NCI-H1930 (cell line): ENCODE measurements at places on chromosomes 11 and 22.

GRCh38 chr11:70668204-70669202 lies 270.2 kb downstream of the CTTN start:
- no peak for DNase-seq

GRCh38 chr11:45704635-45705034 lies 39.2 kb upstream of the CHST1 start:
- DNase-seq = no peak

- DNase-seq = no peak
Observed at GRCh38 chr22:48054596-48054995, 1292.1 kb downstream of the TBC1D22A start.

- DNase-seq = no peak
Observed at GRCh38 chr22:44325718-44326490, 13.2 kb upstream of the SHISAL1 start.

- no peak for DNase-seq
Observed at GRCh38 chr22:31893460-31893859, 50.9 kb upstream of the YWHAH start.

GRCh38 chr22:44671742-44672141 lies 30.3 kb upstream of the PRR5 start:
- no peak for DNase-seq

DNA sequence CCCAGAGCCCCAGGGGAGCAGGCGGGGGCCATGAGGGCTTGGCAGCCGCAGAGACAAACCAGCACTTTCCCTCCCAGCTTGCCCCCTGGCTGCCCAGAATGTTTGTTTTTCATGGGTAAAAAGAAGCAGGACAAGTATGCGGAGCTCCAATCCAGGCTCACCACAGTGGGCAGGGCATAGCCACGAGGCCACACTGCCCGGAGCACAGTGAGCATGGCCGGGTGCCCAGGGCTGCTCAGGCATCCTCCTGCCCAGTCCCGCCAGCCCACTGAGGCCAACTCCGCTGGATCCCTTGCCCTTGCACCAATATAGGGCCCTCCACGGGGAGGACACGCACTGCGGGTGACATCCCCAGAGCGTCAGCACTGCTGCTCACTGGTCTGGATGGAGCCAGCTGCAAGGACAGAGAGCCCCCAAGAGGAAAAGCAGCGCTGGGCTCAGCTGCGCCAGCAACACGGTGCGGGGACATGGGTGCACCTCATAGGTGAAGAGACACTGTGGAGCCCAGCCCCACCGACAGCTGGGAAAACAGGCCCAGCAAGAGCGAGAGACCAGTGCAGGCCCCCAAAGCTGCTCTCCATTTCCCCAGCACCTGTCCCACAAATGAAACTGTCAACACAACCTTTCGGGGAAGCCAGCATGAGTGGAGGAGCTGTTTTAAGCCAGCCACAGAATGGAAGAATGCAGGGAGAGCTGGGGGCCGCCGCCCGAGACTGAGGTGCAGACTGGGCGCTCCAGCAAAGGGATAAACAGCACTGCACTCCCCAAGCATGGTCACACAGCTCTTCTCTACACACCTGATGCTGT lies 24.8 kb downstream of the ARVCF start:
- no peak for DNase-seq

DNA sequence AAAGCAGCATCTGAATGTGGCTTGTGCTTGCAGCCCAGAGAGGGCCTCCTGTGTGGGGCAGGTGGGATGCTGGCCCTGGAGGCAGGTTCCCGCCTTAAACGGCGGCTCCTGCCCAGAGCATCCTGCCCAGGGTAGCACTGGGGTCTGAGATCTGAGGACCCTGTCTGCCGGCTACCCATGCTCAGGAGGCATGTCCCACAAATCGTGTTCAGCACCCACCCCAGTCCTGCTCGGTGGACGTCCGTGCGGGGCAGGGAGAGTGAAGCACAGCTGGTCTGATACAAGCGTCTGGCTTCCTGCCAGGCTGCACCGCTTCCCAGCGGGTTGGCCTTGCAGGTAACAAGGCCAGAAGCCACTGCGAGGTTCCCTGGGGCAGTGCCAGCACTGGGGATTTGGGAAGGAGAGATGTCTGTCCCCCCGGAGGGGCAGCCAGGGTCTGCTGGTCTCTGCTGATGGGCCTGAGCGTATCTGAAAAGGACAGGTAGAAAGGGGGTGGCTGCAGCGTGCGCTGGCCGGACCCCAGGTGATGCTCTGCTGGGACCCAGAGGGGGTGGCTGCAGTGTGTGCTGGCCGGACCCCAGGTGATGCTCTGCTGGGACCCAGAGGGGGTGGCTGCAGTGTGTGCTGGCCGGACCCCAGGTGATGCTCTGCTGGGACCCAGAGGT lies 3.6 kb downstream of the TRABD start:
- no peak for DNase-seq

DNA sequence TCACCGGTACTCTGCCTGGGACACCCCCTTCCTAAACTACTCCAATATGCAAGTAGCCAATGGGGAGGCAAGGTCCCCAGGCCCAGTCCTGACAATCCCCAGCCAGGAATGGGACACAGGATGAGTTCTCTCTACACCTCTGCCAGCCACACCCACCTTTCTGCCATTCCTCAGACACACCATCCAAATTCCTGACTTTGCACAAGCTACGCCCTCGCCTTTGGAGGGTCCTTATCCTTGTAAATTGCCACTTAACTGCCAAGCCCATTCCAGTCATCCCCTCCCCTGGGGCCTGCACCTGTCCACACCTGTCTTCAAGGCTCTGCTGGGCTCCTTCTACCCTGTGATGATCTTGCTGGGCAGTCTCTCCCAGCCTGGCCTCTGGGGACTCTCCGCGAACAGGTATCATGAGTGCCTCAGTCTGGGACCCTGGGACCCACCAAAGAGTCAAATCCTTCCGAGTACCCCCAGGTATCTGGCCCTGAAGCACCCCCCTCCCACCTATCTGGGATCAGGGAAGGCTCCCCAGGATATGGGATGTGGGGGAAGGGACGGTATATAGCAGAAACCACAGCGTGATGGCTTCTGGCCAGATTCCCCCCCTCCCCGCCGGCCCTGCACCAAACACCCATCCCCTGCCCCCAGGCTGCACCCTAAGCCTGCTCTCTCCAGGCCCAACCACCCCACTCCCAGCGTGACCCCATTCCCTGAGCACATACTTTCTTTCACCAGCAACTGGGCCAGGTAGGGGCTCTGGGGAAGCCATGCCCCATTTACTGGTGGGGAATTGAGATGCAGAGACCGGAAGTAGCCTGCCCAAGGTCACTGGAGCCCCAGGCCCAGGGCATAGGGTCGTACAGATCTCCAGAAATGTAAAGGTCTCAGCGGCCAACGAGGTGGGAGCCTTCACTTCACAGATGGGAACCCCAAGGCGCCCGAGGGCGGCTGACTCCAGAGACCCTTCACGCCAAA lies 806 bp downstream of the ARAP1 start:
- no peak for DNase-seq

DNA sequence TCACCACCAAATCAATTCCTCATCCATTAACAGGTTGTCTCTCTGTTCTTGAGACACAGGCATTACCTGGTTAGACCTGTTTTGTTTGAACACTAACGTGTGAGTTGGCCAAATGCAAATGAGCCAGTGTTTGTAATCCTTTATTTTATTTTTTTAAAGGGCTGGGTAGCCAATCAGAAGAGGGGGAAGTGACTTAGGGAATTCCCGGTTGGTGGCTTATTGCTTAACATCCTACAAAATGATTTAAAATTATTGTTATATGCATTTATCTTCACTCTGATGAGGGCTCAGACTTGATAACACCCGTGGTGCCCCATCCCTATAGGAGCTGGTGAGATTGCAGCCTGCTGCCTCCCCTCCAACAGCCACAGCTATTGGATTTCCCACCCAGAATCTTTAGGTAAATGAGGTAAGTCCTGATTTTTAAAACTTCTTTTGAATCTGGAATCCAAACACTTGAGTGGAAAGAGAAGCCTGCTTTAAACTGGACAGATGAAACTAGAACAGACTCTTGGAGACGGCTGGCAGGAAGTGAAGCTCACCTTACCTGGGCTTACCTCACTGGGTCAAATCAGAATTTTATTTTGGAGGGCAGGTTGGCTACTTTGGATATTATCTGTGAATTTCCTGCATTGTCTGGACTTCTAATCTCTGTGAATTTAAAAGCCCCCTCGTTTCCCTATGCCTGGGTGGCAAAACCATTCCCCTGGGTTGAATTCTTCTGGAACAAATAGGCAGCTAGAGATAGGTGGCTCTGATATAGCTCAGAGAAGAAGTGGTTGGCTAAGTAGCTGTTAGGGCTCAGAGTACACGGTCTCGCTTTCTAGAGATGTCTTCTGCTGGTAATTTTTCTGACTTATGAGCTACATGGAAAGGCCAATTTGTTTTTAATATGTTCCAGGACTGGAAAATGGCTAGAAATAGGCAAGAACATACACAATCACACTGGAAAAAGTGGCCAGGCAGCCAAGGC lies at the start of gene EHF:
Gene EHF (plus strand): TSS at position 274 of the 973 bp plus-strand sequence. CDS start 21,538 bp downstream, outside the sequence.
- no peak for DNase-seq

DNA sequence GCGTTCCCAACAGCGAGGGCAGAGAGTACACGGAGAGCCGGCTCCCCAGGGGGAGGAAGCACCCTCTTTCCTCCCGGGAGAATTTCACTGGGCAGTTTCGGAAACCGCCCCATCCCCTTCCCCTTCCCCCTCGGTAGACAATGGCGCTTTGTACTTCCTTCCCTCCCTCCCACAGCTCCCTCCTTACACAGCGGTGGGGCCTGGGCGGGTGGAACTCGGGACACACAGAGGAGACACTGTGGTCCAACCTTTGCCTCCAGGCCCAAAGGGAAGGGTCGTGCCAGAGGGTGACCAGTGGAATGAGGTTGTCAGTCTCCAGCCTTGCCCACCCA lies 4.3 kb downstream of the SMTN start:
- DNase-seq = no peak

DNA sequence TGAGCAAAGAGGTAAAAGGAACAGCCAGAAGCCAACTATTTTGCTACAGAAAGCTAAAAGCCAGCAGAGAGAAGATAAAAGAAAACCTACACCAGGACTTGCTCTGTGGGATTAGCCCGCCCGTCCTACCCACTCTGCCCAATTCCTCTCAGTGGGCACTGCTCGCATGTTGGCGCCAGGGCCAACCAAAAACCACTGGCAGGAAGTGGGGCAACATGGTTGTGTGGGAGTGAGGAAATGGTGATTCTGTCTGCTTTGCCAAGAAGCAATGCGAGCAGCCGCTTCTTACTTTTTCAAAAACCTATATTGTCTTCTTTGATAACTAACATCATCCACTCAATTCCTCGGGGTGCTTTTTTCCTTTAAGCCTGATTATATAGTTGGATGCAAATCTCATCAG lies 14.2 kb upstream of the APOA1 start:
- DNase-seq = no peak

- no peak for DNase-seq
Observed at GRCh38 chr11:78467931-78468330, 50.3 kb upstream of the GAB2 start.

DNA sequence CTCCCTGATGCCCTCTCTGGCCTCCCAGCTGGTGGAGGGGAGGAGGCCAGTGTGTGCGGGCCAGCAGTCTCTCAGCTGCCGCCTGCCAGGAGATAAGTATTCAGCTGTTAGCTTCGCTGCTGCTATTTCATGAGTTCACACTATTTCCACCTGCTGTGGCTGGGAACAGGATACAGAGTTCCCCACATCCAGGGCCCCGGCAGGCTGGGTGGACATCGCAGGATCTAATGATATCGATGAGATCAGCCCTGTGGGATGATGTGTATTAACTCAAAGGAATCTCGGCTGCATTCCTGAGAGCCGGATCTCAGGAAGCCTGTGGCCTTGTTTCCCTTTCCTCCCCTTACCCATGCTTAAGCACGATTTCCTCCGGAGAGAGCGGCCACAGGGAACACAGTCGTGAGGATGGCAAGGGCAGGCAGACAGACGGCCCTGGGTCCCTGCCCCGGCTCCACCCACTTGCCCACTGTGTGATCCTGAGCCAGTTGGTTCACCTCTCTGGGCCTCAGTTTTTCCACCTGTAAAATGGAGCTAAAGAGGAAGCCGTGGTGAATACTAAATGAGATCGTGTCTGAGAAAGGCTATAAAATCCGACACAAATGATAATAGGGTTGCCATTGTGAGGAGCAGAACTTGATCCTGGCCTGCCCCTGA lies 6.5 kb upstream of the PVALB start:
- no peak for DNase-seq

DNA sequence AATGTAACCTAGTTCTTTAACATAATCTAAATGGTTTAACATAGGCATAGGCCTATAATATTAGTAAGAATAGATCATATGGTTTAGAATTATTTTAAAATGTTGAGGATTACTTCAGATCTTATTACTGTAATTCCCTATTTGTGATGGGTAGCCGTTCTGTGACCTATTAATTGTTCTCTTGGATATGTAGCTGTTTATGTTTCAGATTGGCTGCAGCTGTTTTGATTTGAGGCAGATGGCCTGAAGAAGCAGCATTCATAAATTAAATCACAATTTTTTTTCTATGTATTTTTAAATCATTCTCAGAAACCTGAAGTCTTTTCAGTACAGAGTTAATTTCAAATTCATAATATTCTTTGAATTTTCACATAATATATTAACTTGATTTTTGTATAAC lies 104.5 kb downstream of the PDE3B start:
- no peak for DNase-seq

DNA sequence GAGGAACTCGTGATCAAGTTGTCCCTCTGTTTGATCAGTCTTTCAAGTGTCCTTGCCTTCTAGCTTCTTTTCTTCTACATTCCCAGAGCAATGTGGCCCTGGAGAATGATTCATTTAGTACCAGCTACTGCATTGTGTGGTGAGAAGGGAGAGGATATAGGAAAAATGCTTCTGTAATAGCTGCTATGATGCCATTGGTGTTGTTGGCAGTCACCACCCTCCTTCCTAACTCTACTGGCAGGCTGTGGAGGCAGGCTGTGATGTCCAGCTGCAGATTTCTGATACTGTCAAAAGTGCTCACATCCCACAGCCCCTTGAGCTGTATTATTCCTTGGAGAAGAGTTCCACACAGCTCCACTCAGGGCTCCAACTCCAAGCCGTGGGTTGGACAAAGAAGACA lies 52.8 kb downstream of the ENDOD1 start:
- DNase-seq = no peak

- DNase-seq = no peak
Observed at GRCh38 chr22:20508815-20509271, 1.4 kb downstream of the MED15 start.

DNA sequence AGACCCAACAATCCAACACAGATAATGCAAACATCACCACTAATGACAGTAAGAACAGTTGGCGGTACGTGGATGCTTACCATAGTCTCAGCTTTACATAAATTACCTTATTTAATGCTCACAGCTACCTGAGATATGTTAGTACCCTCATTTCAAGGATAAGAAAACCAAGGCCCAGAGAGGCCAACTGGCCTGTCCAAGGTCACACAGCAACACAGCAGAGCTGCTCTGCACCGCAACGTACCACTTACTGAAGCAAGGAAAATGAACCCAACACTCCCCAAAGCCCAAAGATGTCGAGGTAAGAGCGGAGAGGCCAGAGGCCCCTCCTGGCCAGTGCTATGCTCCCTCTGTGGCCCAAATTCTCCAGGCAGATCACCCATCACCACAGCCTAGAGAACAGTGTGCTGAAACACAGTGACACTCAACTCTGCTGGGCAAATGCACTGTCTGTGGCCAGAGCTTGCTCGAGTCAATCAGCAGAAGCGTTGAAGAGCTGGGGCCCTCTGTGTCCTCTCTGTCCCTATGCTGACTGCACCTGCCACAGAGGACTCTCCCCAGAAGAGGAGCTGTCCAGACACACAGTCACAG lies 14.0 kb downstream of the SHANK2 start:
- DNase-seq = no peak
